GDM1 (cell line): ENCODE measurements at places on chromosomes 7 and 10.

GRCh38 chr7:69610374-69611084, 12.3 kb downstream of the AUTS2 start:
- no peak for DNase-seq

DNA sequence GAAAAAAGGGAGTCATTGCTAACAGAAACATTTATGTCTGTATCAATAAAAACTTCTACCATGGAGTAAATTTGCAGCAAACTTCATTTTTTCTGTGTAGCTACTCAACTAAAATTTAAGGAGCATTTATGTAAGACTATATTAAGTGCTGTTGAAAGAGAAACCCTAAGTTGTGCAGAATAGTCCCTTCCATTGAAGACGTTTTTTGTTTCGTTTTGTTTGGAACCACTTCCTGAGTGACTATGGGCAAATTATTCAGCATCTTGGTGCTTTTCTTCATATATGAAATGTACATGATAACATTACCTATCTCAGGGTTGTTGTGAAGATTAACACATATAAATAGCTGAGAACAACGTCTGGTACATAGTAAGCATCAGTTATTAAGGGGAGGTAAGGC, 24.3 kb downstream of the SEM1 start:
- DNase-seq = no peak

- peak; percentile 43 for DNase-seq
Measured at GRCh38 chr7:24821045-24821753, 63.9 kb upstream of the GSDME start.

GRCh38 chr10:93503075-93503474, 6.7 kb downstream of the CEP55 start:
- no peak for DNase-seq

DNA sequence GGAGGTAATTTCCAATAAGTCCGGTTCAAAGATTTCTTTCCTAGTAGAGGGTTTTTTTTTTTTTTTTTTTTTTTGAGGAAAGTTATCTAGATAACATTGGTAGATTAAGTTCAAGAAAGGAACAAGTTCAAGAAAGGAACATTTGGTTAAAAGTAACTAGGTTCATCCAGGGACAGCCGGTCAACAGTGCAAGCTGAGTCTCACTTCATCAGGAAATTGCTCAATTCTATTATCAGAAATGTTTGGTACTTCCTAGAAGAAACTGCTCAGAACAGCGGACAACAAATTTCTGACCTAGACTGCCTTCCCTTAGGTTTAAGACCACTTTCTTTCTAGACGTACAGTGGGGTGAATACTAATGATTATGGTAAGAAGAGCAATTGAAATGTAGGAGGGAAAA, 3.7 kb upstream of the IL2RA start:
- no peak for DNase-seq

DNA sequence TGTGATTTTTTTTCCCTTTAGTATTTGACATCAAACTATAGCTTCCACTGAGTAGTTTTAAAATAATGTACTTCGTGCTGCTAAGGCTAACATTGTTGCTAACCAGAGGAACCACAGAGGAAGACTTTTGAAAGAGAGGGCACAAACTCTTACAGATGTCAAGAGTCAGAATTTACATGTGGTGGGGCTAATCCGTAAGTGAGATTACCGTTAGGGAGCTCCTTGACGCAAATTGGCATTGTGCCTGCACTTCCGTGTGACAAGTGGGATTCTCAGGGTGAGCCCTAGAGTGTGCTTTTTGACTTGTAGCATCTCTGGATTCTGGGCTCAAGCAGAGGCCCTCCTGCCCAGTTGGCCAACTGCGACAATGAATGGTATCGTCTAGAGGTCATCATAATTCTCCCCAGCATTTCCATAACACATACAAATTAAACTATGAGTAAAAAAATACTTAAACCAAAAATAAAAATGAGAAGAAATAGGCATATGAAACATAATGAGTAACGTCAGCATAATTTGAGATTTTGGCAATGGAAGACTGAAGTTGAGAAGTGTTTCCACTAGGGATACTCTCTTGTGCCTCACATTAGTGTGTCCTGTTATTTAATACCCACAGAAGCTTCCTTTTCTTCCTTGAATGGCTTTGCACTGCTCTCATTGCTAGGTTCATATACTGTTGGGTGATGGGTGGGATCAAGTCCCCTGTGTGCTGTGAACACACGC, 164.0 kb downstream of the SDK1 start:
- DNase-seq = no peak

DNA sequence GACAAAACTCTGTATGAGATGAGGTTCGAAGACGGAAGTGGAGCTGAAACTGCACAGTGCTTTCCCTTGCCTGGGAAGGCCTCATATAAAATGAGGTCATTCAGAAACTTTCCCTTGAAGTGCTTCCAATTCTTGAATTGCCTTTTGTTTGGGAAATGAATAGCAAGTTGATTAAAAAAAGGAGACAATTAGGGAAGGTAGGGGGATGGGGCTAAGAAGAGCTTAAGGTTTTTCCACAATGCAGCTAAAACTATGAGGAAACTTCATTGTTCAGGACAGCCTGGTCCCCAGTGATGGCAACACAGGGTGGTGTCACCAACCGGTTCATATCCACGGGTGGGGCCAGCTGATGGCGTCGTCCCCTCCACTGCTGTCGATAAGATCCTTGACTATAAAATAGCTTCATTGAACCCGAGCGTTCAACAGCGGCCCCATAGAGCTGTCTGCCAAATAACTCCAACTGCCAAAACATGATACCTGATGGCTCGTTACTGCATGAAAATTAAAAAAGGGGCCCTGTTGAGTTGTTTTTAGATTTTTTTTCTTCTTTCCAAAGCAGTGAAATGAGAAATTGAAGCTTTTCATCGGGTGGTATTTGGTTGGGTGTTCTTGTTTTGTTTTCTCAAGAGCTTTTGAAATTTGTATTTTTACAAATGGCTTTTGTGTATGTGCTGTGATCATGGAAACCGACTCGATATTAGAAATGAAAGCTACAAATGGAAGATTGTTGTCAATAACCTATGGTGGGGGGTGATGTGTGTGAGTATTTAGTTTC, 2.8 kb upstream of the CELF2 start:
- DNase-seq = no peak

- DNase-seq = no peak
Measured at GRCh38 chr10:110101464-110102144, 93.8 kb downstream of the ADD3 start.

GRCh38 chr7:149598721-149599308, 101.2 kb upstream of the ZNF746 start:
- DNase-seq = no peak

GRCh38 chr10:4763513-4763912, 62.5 kb upstream of the AKR1E2 start:
- no peak for DNase-seq

DNA sequence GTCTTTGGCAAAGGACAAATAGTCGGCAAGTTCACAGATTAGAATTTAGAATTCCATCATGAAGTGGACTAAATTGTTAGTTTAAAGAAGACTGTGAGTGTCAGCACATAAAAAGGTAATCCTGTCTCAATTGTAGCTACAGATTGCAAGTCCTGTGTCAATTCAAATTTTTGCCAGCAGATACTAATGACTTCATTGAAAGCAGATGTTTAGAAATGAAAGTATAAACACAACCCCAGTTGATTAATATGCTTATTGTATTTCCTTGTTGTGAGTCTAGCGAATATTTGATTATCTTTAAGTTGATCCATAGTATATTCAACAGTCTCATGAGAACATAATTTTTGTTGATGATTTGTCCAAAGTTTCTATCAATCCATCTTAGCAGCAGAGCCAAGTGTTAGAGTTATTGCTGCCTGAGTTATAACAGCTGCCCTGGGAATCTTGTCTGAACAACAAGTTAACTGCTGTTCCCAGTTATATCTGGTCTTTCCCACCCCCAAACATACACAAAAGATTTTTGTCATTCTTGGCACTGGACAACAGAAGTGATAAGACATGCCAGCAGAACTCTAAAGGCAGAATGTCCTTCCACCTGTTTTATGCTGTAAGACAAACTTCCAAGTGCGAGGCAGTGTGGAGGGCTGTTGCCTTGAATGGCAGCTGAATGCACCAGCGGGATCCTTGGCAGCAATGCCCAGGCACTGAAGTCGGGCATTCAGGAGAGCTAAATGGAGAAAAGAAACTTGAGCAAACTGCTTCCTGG, 21.3 kb upstream of the HERPUD2 start:
- DNase-seq = no peak

GRCh38 chr10:75432763-75433162, 1.3 kb downstream of the LRMDA start:
- DNase-seq = no peak

GRCh38 chr10:35178331-35178730, 51.7 kb downstream of the CREM start:
- DNase-seq = no peak

DNA sequence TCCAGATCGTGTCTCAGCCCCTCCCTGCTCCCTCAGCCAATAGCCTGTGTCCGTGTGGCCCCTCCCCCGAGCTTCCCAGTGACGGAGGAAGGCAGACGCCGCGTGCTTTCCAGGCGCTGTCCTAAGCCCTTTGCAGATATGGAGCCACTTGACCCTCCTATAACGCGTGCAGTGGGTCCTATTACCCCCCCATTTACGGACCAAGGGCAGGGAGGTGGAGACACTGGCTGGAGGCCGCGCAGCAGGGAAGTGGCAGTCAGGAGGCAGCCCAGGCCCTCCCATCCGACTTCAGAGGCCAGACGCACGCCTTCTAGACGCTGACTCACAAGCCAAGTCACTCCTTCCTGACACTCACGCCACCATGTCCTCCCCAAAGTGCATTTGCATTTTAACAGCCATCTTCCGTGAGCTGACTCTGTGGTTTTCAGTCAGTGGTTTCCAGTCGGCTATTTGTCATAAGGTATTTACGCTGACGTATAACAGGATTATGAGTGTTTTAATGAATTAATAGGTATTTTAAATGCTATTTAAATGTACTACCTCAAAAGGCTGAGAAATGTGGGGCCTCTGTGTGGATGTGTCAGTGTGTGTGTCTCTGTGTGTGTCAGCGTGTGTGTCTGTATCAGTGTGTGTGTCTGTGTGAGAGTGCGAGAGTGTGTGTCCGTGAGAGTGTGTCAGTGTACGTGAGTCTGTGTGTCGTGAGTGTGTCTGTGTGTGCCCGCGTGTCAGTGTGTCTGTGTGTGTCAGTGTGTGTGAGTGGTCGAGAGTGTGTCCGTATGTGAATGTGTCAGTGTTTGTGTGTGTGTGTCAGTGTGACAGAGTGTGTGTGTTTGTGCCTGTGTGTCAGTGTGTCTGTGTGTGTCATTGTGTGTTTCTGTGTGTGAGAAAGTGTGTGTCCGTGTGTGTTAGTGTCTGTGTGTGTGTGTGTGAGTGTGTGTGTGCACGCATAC, 92.0 kb upstream of the INSIG1 start:
- DNase-seq = peak; percentile 95

GRCh38 chr7:36686499-36686898, 37.8 kb downstream of the AOAH start:
- DNase-seq = peak; percentile 15

DNA sequence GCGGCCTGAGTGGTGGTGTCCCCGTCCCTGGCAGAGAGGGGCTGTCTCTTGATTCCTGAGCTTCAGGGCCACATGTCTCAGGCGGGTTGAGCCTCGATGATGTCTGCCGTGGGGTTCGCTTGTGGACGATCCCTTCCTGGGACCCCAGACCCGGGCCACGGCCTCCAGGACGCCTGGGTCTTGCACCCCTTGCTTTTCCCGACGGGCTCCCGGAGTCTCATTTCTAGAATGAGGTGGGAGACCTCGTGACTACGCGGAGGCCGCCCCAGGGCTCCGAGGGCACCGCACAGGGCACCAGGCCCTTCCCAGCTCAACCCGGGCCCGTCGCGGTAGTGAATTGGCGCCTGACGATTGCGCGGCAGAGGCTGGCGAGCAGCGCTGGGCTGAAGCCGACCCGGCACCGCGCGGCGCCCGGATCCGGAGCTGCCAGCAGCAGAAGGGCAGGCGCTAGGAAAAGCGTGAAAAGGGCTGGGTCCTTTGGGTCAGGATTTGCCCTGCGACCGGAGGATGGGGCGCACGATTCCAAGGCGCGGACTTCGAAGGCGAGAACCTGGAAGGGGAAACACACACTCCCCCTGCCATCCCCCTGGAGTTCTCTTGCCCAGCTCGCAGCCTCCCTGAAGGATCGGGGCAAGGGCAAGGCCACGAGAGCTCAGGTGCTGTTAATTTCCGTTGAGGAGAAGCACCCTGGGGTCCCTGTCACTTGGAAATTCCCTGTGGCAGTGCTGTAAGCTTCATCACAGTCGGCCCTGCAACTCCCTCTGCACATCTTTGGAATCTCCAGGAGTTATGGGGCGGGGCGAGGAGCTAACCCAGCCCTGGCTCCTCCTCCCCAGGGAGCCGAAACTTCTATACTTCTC, 15.5 kb downstream of the TLX1 start:
- DNase-seq = no peak

DNA sequence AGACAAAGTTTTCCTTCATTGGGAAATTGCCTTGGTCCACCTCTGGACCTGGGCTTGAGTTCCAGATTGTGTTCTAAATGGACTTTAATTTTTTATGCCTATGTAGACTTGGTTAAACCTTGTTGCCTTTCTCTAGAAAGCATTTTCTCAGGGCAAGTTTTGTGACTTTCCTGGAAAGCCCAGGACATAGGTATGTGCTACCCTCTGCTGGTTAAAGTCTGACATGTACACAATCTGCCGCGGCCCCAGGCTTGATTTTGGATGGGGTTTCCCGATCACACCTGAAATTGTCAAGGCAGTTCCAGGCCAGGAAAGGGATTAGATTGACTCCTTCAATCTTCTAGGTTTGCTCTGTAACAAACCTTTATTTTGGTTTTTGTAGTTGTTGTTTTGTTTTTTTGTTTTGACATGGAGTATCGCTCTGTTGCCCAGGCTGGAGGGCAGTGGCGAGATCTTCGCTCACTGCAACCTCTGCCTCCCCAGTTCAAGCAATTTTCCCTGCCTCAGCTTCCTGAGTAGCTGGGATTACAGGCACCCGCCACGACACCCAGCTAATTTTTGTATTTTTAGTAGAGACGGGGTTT, 14.1 kb upstream of the AKR1B10 start:
- peak; percentile 3 for DNase-seq

DNA sequence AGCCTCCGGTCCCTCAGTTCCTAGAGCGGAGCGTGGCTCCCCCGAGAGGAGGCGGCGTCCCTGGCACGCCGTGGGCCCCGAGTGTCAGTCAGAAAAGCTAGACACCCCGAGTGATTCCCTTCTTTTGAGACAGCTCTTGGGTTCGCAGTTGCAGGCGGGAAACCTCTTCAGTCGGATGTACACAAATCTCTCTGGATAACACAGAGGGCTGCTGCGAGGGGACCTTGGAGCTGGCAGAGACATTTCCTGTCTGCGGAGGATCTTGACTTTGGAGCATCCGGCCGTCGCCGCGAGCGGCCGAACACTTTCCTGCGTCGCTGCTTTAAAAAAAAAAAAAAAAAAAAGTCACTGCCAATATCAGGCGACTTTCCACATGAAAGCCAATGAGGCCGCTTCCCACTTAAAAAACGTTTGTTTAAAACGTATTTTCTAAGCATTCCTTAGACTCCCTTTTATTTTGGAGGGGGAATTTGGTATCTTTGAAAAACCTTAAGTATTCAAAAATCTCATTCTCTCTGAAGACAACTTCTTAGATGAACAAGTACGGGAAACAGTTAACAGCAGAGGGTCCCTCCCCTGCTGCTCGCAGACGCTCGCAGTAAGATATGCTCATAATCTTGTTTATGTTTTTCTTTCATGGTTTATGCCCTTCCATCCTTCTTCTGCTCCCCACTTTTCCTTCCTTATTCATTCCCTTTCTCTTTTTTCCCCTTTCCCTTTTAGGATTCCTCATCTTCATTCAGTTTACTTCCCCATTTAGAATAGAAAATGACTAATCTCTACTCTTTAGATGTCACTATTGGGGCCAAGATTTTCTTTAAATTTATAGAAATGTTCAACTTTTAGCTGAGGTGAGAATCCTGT, 10.0 kb downstream of the HHEX start:
- DNase-seq = peak; percentile 64

- DNase-seq = peak; percentile 49
Measured at GRCh38 chr7:2956526-2957368, 86.9 kb downstream of the CARD11 start.
